ENCODE measurements at places on chromosomes 2 and 18.

- no peak for DNase-seq
Observed at GRCh38 chr2:6254441-6254840, 562.3 kb downstream of the SOX11 start.

DNA sequence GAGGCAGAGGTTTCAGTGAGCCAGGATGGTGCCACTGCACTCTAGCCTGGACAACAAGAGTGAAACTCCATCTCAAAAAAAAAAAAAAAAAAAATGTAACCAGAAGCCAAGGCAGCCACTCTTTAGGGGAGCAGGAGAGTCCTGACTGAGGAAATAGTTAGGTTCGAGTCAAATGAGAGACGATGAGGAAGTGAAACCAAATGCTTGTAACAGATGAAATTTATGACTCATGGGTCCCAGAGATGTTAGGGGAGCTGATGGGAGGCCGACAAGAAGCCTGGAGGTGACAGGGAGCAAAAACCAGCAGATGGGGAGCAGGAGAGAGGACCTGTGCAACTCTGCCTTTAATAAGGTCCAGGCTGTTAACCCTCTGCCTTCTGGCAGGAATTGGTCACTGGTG lies 756.1 kb upstream of the DDX18 start:
- DNase-seq: no peak

DNA sequence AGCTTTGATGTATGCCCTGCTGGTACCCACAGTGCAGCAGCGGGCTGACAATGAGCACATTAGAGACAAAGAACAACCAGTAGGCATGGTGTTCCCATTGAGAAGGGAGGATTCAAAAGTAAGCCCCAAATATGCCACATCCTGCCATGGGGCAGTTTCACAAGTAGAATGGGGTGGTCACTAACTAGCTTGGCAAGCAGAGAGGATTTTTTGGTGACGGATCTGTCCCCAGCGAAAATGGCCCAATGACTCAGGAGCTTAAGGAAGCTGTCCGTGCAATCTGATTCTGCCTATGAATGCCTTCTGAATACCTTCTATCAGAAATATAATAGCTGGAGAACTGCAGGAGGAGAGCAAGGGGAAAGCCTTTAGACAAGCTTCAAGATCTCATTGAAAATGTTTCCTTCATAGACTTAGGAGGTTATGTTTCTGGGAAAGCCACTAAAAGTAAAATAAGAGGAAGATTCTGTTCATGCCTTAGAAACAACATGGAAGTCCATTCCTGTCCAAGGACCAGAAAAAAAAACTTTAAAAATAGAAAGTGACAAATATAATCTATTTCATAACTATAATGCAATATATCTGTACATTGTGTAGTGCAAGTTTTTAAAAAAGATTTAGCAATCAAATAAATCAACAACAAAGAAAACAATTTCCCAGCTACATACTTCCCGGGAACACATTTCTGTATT lies 117.5 kb upstream of the SLC14A2 start:
- DNase-seq: no peak

GRCh38 chr2:102273619-102274211 lies 37.6 kb upstream of the IL1RL1 start:
- DNase-seq: no peak

GRCh38 chr2:184685999-184686841 lies 87.9 kb downstream of the ZNF804A start:
- DNase-seq: no peak

DNA sequence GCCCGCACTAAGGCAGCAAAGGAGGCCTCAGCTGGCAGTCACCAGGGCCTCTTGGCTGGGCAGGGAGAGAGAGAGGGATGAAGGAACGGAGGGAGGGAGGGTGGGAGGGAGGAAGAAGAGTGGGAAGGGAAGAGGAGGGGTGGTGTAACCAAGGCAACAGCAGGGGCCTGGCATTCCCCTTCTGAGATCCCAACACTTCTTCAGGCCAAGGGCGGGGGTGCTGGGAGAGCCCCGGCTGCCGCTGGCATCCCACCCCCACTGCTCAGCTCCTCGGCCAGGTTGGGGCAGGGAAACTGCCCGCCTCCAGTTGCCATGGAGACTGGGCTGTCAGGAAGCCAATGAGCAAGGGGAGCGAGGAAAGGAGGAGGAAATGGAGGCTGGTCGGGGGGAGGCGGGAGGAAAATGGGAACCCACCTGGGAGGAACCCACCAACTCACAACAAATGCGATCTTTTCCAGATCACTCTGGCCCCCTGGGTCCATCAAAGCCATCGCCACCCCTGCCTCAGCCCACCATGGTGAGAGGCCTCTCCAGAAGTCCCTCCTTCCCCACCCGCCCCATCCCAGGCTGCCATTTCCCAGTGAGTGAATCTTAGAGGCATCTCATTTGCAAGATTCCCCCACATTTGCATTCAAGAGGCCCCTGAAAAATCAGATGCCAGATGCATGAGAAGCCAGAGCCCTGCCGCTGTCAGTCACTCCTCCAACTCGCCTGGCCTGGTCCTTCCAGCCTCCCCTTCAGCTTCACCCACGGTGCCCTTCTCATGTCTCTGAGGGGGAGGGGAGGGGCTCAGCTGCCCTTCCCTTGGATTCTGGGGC lies 12.4 kb downstream of the SH2D6 start:
- DNase-seq: no peak

GRCh38 chr18:34704074-34704473 lies 6.0 kb upstream of the DTNA start:
- DNase-seq: no peak

DNA sequence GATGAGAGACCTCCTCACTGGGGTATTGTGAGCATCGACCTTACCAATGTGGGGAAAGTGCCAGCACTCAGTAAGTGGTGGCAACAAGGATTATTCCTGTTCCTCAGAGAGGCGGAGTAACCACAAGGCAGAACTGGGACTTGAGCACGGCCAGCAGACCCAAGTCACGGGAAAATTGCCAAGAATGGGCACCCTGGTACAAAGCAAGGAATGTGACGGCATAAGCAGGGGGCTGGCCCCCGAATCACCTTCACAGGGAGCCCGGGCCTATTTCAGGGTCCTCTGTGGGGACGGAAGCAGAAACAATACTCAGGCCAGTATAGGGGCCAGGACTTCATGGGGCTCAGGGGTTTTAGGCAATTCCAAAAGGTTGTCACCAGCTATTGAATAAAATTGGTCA lies 25.4 kb downstream of the CENPA start:
- no peak for DNase-seq

GRCh38 chr18:8787371-8787670 lies 82.0 kb downstream of the MTCL1 start:
- DNase-seq: peak; percentile 17

- DNase-seq: no peak
Observed at GRCh38 chr18:25557011-25557410, 205.0 kb upstream of the ZNF521 start.

DNA sequence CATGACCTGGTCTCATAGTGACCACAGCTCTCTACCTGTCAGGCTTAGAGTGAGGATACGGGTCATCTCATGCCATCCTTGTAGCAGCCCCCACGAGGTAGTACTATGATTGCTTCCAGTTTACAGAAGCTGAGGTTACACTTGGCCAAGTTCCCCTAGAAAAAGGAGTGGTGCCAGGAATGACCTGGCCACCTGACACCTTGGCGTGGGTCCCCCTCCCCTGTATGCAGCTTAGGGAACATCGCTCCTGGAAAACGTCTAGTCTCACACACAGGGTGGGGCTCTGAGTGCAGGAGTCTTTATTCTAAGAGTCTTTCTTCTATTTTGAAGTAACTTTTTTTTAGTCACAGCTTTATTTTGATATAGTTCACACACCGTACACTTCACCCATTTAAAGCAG lies 14.8 kb downstream of the NPPC start:
- no peak for DNase-seq

DNA sequence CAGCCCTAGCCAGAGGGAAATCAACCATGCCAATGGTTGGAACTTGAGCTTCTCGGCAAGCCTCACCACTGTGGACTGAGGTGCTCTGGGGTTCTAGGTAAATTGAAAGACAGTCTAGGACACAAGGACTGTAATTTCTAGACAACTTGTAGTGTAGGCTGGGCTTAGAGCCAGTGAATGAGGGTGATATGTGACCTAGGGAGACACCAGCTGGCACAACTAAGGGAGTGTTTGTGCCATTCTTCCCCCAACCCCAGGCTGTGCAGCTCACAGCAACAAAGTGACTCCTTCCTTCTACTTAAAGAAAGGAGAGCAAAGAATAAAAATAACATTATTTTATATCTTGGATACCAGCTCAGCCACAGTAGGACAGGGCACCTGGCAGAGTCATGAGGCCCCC lies 1690.7 kb upstream of the TMEFF2 start:
- DNase-seq: no peak
